ENCODE measurements at places on chromosomes 5 and 9.

- no peak for DNase-seq
Observed at GRCh38 chr5:62731022-62731421, 152.4 kb downstream of the LRRC70 start.

GRCh38 chr5:68261569-68262065 lies 46.1 kb downstream of the PIK3R1 start:
- no peak for DNase-seq

- no peak for DNase-seq
Observed at GRCh38 chr9:27836661-27837401, 263.6 kb upstream of the C9orf72 start.

- DNase-seq, result no peak
Observed at GRCh38 chr5:82798676-82799075, 278.5 kb downstream of the TMEM167A start.

GRCh38 chr9:36450110-36450732 lies 50.2 kb upstream of the RNF38 start:
- DNase-seq, result no peak

- DNase-seq, result no peak
Observed at GRCh38 chr5:157384971-157385709, 74.9 kb upstream of the NIPAL4 start.

DNA sequence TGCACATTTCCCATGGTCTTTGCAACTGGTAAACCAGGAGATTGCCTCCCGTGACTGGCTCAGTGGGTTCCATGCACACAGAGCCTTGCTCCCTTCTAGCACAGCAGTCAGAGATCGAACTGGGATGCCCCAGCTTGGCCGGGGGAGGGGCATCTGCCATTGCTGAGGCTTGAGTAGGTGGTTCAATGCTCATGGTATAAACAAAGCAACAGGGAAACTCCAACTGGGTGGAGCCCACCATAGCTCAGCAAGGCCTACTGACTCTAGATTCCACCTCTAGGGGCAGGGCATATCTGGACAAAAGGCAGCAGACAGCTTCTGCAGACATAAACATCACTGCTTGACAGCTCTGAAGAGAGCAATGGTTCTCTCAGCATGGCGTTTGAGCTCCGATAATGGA lies 67.0 kb upstream of the PPP1R2B start:
- DNase-seq, result no peak

DNA sequence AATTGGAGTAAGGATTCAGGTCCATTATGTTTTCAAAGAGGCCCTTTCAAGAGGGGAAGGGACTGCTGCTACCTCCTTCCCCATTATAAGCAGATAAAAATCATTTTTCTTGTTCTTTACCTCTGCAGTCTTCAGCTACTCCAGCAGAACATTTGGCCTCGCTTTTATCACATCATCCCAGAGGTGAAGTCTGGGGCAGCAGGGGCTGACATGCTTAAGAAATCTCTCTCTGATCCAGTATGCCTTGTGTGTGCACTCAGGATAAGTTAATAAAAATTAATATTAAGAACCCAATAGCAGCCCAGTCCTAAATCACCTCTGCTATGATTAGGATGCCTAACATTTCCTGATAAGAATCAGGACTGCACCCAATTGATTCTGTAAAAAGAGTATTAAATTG lies 306.9 kb upstream of the NREP start:
- no peak for DNase-seq

- no peak for DNase-seq
Observed at GRCh38 chr5:5751987-5752386, 329.5 kb downstream of the ICE1 start.

GRCh38 chr5:132751444-132751843 lies 4.2 kb downstream of the CCNI2 start:
- DNase-seq, result no peak

DNA sequence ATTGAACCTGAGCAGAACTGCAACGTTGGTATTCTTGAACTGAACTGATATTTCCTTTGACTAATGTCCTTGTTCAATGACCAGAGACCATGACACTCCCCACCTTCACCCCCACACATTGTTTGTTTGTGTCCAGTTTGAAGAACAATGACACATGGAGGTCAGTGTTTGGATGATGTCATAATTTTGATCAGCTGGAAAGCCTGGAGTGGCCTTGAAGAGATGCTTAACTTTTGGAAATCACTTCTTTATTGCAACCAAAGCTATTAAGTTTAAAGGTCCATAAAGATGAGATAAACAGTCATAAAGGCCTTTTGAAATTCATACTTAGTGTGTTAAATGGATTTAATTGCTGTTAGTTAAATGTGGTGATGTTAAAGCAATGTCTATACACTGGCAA lies 92.7 kb downstream of the TMC1 start:
- DNase-seq, result no peak

- DNase-seq, result no peak
Observed at GRCh38 chr5:7763621-7764072, 87.3 kb downstream of the CFAP90 start.

- DNase-seq, result no peak
Observed at GRCh38 chr5:124581738-124582560, 164.5 kb downstream of the ZNF608 start.

DNA sequence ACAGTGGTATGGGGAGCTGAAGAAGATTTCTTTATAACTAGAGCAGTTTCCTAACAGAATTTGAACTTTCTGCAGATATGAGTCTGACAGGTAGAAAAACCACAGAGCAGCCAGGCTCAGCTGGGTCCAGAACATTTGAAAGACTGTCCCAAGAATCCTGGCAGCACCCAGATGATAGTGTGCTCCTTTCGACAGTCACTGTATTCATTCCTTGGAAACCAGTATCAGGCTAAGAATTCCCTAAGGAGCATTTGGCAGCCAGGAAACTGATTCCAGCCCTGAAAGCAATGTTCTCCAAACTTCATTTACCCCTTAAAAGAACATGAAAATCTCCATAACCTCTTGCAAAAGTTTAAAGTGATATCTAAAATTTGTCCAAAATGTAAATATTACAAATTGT lies 123.0 kb upstream of the MTAP start:
- DNase-seq, result no peak

DNA sequence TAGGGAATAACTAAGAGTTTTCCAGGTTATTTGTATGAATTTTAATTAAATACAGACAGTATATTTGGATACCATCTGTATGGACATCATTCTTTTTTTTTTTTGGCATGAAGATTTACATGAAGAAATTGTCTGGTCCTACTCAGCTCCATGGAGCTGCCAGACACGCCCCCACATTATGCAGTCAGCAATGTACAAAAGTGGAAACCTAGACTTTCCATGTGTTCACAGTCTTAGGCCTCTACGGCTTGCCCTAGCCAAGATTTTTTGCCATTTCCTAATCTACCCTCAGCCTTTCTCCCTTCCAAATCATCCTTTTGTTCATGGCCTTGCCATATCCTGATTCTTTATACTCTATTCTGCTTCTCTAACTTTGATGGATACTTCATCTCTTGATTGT lies 207.1 kb downstream of the SGCD start:
- no peak for DNase-seq

GRCh38 chr9:120944948-120945347 lies 18.4 kb upstream of the TRAF1 start:
- DNase-seq, result no peak

- DNase-seq, result no peak
Observed at GRCh38 chr9:111501005-111501562, 16.9 kb upstream of the ECPAS start.

DNA sequence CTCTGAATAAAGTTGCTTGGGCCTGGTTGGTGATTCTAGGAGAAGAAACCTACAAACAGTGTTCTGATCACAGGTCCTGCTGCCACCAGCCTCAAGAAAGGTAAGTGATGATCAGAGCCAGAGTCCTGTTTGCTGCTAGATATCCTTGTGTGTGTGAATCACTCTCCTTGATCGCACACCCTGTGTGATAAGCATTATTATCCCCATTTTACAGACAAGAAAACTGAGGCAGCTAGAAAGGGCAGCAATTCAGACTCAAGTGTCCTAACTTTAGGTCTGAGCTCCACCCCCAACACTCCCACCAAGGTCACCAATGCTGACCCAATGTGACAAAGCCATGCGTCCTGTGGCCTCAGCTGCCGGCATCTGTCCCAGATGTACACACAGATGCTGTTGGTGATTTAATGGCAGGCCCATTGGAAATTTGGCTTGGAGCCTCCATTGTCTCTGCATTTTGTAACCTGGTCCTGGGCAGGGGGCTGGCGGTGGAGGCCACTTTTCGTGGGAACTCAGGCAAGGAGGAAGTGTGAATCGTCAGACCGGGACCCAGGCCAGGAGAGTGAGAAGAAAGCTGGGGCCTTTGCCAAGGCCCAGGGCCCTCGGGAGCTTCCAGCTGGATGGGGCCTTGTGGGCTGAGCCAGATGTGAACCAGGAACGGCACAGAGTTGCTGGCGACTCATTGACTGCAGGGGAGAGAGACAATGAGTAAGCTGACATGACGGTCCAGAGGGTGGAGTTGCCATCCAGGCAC lies 29.8 kb upstream of the GGTA1 start:
- DNase-seq, result no peak

- no peak for DNase-seq
Observed at GRCh38 chr5:144284931-144285502, 114.3 kb downstream of the KCTD16 start.

DNA sequence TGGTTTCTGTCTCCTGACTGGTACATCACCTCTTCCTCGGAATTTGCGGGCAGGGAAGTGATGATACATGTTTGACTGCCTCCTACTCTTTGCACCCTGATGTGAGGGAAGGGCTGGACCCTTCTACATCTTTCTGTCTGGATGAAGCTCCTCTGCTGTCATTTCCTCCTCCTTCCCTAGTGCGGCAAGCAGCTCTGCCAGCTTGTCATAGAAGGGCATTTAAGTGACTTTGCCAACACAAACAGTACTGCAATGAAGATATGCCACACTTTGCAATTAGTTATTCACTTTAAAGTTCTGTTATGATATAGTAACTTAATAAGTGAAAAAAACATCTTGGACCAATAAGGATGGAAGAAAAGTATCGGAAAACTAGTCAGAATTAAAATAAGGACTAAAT lies 48.5 kb upstream of the ABL1 start:
- DNase-seq, result no peak

GRCh38 chr5:115818821-115819220 lies 2.4 kb upstream of the CDO1 start:
- DNase-seq, result no peak

DNA sequence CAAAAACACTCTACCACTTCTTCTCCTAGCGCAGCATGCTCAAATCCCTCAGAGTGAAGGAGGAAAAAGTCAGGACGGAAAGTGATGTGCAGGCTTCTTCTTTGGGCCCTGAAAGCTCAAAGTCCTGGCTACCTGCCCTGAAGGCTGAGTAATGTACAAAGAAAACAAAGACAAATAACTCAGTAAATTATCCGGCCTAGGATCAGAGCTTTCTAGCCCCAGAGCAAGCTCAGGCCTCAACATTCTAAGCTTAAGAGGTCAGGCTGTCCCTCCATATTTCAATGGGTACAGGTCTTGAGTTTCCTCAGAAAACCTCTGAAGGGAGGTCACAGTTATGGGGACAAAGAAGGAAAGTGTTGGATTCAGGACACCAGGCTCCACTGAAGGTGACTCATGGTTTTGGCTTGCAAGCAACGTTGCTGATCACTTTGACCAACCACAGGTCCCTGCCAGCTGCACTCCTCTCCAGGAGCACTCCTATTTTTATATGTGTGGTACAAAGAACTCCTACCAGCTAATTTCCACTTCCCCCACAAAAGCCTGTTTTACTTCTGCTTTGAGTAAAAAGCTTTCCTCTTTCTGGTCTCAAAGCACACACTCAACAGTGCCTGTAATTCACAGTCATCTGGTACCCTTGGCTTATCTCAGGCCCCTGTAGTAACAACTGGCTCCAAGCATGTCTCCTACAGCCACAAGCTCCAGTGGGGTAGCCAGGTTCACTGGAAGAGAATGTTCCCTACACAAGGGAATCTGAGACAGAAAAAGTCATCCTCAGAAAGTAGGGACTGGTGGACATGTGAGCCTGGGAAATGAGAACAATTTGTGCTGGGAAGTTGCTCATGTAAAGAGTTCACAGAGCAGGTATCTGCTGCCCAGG lies 115.7 kb downstream of the UGCG start:
- DNase-seq, result no peak

GRCh38 chr5:141100243-141100805 lies at the start of gene PCDHB3:
Gene PCDHB3, plus strand, starts transcription at chr5:141100473. Its CDS starts 177 bp downstream, at chr5:141100650.
- DNase-seq, result no peak

DNA sequence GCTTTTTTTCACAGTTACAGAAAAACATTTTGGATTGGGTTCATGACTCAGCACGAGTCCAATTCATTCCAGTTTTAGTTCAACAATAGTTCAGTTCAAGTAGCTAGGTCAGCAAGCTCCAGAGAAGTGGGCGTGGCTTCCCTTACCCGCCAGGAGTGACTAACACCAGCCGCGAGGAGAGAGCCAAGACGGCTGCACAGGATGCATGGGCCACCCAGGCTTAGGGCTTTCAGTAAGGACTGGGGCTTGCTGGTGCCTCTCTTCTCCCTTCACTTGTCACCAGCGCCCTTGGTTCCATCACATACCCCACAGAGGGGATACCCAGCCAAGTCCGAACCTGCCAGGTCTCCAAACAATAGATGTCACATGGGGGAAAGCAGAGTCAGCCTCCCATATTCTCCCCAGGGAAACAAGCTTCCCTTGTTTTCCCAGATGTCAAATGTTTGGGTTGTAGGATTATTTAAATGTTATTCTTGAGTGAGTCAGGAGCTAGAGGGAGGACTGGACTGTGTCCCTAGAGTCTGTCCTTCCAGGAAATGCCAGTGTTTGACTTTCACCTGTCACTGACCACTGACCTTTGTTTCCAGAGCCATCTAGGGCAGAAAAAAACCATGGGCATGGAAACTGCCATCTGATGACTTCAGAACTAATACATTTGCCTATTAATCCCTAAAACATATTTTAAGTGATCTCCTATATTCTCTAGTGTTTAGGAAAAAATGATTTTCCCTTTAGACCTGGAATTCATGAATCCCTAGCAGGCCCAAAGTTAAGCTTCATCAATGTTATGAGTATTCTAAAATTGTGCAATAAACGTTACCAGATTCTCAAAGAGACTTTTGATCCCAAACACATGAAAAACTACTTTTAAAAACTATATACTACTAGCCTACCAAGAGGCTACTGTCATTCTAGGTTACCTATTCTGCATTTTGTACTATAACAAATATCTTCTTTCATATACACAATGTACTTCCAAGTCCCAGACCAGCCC lies 51.9 kb downstream of the NIPAL4 start:
- no peak for DNase-seq

- DNase-seq, result no peak
Observed at GRCh38 chr9:38178237-38178636, 109.2 kb upstream of the SHB start.

GRCh38 chr5:168952196-168952595 lies 348.7 kb downstream of the SLIT3 start:
- no peak for DNase-seq
